Stomach (tissue), 19 donors: ENCODE measurements at places on chromosomes 1 and 21. TPM values are rescaled to one million over a fixed set of nuclear protein-coding genes. Genes with fewer than 3 reads are reported as not detected.
A peak's percentile ranks its signal among the peaks of the same experiment; 100 is the strongest.

- no peak overlapping the region for H3K4me3 ChIP-seq
- H3K27me3 ChIP-seq = no peaks in the 10 kb centered on the region
- no peak for DNase-seq
- H3K4me1 ChIP-seq = peaks cover 28% of the 10 kb centered on the region
Observed at GRCh38 chr1:2594641-2595131, 8.1 kb downstream of the PRXL2B start.

RIMKLA gene
- 12.7 TPM for total RNA-seq

DNA sequence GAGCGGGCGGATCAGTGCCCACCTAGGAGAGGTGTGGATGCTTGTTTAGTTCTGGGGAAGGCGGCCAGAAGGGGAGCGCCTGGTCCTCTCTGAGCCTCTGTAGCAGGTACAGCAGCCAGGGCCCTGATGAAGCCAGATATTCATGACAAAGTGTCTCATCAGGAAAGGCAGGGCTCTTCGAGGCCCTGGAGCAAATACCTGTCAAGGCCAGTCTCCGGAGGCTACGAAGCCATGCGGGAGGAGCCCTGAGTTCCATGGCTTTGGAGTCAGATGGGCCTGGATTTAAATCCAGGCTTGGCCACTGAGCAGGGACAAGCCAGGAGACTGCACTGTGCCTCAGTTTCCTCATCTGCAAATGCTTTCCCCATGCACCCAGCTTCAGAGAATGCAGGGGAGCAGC lies 25.4 kb upstream of the GPR153 start:
- H3K36me3 ChIP-seq = no peaks in the 10 kb centered on the region
- peaks cover 21% of the 10 kb centered on the region for H3K4me1 ChIP-seq
- DNase-seq = no peak

DNA sequence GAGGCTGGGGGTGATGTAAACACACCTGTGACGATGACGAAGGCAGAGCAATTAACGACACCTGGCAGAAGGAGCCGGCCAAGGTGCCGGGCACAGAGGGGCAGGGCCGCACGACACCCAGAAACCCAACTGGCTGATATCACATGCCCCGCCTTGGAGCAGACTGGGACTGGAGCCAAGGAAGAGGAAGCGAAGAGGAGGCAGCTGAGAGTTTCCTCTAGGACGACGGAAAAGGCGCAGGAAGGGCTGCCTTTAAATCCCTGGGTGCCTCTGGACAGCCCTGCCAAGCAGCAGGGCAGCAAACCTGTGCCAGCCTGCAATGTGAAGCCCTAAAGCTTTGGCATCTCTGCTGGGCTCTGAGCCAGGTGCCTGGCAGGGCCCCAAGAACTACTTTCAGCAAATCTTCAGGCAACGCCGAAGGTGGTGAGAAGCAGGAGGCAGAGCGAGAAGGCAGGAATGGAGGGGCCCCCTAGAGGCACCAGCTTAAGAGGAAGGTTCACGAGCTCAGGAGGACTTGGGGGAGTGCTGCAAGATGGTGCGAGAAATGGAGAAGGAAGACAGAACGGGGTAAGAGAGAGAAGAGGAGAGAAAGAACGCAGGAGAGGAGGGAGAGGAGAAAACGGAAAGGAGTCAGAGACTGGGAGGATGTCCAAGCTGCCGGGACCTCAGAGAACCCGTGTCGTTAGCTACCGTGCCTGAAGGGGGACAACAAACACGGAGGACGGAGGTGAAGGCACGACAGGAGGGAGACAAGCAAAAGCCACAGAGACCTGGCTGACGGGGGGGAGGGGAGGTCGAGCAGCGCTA lies 25.3 kb upstream of the PEF1 start:
- no peaks in the 10 kb centered on the region for H3K36me3 ChIP-seq
- H3K27ac ChIP-seq = peak overlapping the region; percentile 74
- H3K4me3 ChIP-seq = peak overlapping the region; percentile 18
- no peaks in the 10 kb centered on the region for H3K27me3 ChIP-seq
- DNase-seq = peak; percentile 94

- no peak overlapping the region for H3K4me3 ChIP-seq
- H3K27me3 ChIP-seq = no peaks in the 10 kb centered on the region
- DNase-seq = no peak
- peaks cover 24% of the 10 kb centered on the region for H3K4me1 ChIP-seq
Observed at GRCh38 chr1:245869847-245870246, 637.2 kb downstream of the SMYD3 start.

DNA sequence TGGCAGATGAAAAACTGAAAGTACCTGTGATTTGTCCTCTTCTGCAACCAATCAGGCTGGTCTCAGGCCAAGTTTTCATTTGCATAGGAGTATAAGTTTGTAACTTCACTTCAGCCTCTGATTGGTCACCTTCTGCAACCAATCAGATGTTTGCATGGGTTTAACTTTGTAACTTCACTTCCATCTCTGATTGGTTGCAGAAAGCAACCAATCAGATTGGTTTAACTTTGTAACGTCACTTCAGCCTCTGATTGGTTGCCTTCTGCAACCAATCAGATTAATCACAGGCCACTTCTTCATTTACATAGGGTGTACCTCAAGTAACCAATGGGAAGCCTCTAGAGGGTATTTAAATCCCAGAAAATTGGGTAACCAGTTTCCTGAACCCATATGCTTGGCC lies 18.9 kb upstream of the TUT4 start:
- no peak overlapping the region for H3K4me3 ChIP-seq
- H3K27ac ChIP-seq = no peak overlapping the region
- no peaks in the 10 kb centered on the region for H3K36me3 ChIP-seq
- H3K27me3 ChIP-seq = no peaks in the 10 kb centered on the region
- no peak for DNase-seq

GRCh38 chr1:19179597-19180264 lies 30.3 kb downstream of the UBR4 start:
- H3K4me3 ChIP-seq = no peak overlapping the region
- H3K36me3 ChIP-seq = peaks cover 99% of the 10 kb centered on the region
- H3K4me1 ChIP-seq = no peaks in the 10 kb centered on the region
- no peak overlapping the region for H3K27ac ChIP-seq

- no peaks in the 10 kb centered on the region for H3K27me3 ChIP-seq
- peak overlapping the region; percentile 73 for H3K27ac ChIP-seq
- no peaks in the 10 kb centered on the region for H3K36me3 ChIP-seq
- DNase-seq = peak; percentile 84
Observed at GRCh38 chr1:32736812-32737791, 34.5 kb upstream of the SYNC start.

DNA sequence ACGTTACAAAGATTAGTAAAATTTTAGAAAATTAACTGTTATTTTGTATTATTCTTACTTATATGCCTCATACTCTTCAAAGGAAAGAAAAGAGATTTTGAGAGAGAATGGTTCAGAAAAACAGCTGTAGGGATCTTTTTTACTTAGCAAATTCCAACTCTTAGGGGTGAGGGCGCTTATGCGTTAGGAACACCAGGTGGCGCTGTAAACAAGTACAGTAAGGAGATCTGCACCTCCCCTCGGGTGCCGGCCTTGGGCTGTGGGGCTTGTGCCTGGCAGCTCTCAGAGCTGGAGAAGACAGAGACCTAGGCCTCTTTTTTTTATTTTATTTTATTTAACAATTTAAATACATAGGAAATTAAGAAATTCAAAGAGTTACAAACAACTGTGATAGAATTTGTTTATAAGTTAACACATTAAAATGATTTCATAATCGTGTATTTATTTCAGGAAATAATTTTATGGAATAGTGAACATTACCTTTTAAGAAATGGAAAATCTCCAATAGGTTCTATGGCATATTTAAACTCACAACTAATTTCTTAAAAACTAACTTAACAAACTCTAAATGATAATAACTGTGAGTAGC lies 32.6 kb downstream of the UTP25 start:
- H3K36me3 ChIP-seq = peaks cover 4% of the 10 kb centered on the region
- peaks cover 9% of the 10 kb centered on the region for H3K4me1 ChIP-seq
- H3K27me3 ChIP-seq = no peaks in the 10 kb centered on the region
- peak; percentile 79 for DNase-seq

GRCh38 chr1:56545711-56546110 lies 33.7 kb downstream of the PLPP3 start:
- H3K4me3 ChIP-seq = no peak overlapping the region
- H3K36me3 ChIP-seq = no peaks in the 10 kb centered on the region
- peak overlapping the region; percentile 41 for H3K27ac ChIP-seq
- H3K4me1 ChIP-seq = peaks cover 98% of the 10 kb centered on the region
- no peaks in the 10 kb centered on the region for H3K27me3 ChIP-seq

- no peaks in the 10 kb centered on the region for H3K36me3 ChIP-seq
- H3K4me1 ChIP-seq = no peaks in the 10 kb centered on the region
- H3K27ac ChIP-seq = no peak overlapping the region
- no peak overlapping the region for H3K4me3 ChIP-seq
- no peak for DNase-seq
Observed at GRCh38 chr21:39796466-39796865, 51.5 kb downstream of the IGSF5 start.

LCE1D gene
- not detected for total RNA-seq

TMEM52 gene
- not detected for total RNA-seq

CCDC24 gene
- 6.7 TPM for total RNA-seq

- no peaks in the 10 kb centered on the region for H3K36me3 ChIP-seq
- no peak overlapping the region for H3K4me3 ChIP-seq
- DNase-seq = no peak
- no peak overlapping the region for H3K27ac ChIP-seq
Observed at GRCh38 chr1:181783208-181783607, 278.3 kb downstream of the ZNF648 start.

GRCh38 chr1:53575955-53576320 lies 116.7 kb downstream of the DMRTB1 start:
- no peak for DNase-seq
- no peak overlapping the region for H3K4me3 ChIP-seq
- no peaks in the 10 kb centered on the region for H3K27me3 ChIP-seq
- H3K27ac ChIP-seq = no peak overlapping the region
- H3K4me1 ChIP-seq = no peaks in the 10 kb centered on the region

DNA sequence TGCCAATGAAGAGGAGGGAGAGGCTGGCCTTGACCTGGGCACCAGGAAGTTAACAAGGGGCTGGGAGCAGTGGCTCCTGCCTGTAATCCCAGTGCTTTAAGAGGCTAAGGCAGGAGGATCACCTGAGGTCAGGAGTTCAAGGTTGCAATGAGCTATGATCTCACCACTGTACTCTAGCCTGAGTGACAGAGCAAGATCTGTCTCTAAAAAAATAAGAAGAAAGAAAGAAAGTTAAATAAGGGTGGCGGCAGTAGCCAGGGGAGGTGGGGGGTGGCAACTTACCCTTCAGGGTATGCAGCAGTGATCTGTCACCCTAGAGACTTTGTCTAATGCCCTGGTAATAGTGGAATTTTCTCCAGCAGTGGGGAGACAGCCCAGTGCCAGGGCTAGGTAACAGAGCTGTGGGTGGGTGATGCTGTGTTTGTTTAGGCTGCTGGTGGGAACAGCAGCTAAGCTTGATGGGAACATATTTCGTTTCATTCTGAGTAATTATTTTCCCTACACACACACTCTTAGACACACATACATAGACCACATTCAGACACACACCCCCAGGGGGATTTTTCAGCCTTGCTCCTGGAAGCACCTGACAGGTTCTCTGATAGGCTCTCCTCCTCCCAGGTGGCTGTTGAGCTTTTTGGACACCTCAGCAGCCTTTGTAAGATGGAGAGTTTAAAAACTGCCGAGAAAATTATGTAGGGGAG lies 11.3 kb upstream of the SYT6 start:
- no peak for DNase-seq
- H3K4me3 ChIP-seq = no peak overlapping the region
- no peaks in the 10 kb centered on the region for H3K27me3 ChIP-seq
- H3K4me1 ChIP-seq = no peaks in the 10 kb centered on the region

DNA sequence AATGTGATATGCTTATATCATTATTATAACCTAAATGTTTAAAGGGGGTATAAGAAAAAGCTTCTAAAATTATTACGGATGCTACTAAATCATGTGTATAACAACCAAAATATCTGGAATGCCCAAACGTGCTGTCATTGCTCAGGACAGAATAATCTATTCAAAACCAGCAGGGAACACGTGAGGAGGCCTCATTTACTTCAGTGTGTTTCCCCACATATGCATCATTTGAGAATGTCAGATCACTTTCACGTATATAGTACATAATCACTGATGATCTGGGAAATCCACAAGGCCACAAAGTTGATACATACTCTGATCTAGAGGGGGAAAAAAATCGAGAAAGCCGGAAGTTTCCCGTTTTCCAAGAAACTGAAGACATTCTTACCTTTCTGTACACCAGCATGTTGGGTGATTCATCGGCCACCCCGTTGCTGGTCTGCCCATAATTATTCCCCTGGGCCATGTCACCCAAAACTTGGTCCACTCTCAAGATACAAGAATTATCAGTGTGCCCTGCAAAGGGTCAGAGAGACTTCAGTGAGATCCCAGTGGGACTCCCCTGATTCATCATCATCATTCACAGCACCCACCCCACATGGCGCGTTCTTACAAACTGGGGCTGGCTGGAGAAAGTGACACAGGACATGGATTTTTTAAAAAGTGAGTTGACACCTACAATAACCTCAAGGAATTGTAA lies 1.5 kb downstream of the RGS7 start:
- H3K27ac ChIP-seq = no peak overlapping the region
- H3K36me3 ChIP-seq = no peaks in the 10 kb centered on the region
- DNase-seq = no peak
- H3K4me3 ChIP-seq = no peak overlapping the region

TSSK3 gene
- not detected for total RNA-seq

GRCh38 chr21:36628106-36628505 lies 70.8 kb upstream of the SIM2 start:
- no peak overlapping the region for H3K4me3 ChIP-seq
- DNase-seq = no peak
- no peaks in the 10 kb centered on the region for H3K36me3 ChIP-seq
- peaks cover 5% of the 10 kb centered on the region for H3K4me1 ChIP-seq

AGL gene
- 19.7 TPM for total RNA-seq

BCL2L15 gene
- total RNA-seq = 33.3 TPM

GRCh38 chr1:44973645-44974044 lies 12.8 kb downstream of the EIF2B3 start:
- H3K36me3 ChIP-seq = peaks cover 69% of the 10 kb centered on the region
- H3K4me1 ChIP-seq = peaks cover 10% of the 10 kb centered on the region
- no peak overlapping the region for H3K27ac ChIP-seq
- no peak overlapping the region for H3K4me3 ChIP-seq

DNA sequence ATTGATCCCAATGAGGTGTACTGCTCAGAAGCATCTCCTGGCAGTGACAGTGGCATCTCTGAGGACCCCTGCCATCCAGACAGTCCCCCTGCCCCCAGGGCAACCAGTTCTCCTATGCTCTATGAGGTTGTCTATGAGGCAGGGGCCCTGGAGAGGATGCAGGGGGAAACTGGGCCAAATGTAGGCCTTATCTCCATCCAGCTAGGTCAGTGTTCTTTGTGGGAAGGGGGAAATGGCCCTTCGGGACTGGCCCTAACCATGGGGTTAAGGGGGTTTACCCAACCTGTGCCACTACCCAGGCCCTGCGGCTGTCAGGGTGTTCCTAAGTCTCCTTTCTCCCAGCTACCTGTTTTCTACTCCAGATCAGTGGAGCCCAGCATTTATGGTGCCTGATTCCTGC lies 1.3 kb downstream of the CREB3L4 start:
- H3K27me3 ChIP-seq = no peaks in the 10 kb centered on the region
- H3K27ac ChIP-seq = no peak overlapping the region
- peak overlapping the region; percentile 48 for H3K4me3 ChIP-seq
- H3K36me3 ChIP-seq = peaks cover 8% of the 10 kb centered on the region
- DNase-seq = no peak

CYP4X1 gene
- total RNA-seq = 0.58 TPM
